ENCODE measurements at places on chromosomes 16 and 17.

- DNase-seq, result no peak
These were observed 14.6 kb upstream of the METTL9 start for GRCh38 chr16:21584817-21585216.

DNA sequence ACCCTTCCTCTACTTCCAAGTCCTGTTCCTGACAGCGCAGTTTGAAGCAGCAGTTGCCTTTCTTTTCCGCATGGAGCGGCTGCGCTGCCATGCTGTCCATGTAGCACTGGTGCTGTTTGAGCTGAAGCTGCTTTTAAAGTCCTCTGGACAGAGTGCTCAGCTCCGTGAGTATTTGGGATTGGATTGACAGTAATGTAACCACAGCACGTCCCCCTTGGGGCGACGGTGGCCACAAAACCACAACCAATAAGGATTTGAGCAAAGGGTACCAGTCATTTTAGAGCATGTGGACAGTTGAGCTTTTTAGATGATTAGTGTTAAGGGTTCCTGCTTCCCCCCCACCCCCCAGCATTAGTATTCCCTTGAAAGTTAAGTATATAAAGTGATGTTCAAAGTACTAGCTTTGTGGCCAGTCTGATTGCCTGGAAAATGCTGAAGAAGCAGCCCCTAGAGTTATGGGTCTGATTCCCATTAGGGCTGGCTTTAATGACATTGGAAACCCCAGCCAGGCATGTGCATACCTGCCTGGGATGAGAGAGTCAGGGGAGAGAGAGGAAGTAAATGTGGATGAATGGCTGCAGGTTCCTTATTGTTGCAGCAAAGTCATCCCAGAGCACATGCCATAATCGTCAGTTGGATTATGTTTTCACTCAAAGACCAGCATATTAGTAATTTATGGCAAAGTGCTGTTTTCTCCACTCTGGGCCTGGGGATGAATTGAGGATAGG, 31.6 kb upstream of the SLC12A3 start:
- no peak for DNase-seq

GRCh38 chr16:89046491-89046890, 47.2 kb upstream of the ACSF3 start:
- no peak for DNase-seq

DNA sequence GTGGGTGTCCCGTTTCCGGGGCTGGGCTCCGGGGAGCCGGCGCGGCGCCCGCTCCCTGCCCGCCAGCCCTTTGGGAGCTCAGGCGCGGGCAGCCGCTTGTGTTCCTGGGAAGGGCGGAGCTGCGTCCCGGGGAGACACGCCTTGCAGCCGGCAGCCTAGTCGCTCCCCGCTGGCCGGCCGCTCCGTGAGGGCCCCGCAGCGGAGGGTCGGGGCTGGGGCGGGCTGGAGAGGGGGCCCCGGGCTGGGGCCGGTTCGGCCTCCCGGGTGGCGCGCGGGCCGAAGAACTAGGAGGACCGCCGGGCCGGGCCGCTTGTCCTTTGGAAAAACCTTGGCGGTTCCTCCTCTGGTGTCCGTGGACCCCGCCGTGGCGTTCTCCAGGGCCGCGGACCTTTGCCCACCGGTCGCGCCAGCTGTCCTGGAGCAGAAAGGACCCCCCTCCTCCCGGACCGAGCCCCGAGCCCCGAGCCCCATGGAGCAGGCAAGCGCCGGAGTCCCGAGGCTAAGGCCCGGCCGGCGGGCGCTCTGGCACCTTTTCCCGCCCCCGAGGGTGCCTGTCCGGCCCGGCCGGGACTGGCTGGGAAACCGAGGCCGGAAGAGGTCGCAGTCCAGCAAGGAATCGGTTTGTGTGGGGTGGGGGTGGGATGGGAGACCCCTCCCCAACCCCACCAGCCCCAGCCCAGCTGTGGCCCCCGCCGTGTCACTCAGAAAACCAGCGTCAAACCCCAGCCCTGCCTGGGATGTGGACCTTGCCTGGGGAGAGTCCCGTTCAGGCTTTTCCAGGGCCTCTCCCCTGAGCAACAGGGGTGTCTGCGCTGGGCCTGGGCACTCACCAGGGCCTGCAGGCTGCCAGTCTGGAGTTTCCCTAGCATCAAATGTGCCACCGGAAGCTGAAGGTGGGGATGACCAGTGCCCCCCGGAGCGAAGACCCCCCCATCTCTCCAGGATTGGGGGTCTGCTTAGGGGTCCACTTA, 6.8 kb upstream of the TBC1D3B start:
- DNase-seq, result no peak

GRCh38 chr16:74268372-74268782, 28.2 kb upstream of the PSMD7 start:
- DNase-seq, result no peak

- DNase-seq, result no peak
These were observed 746.4 kb downstream of the CDH11 start for GRCh38 chr16:64375391-64375980.

- no peak for DNase-seq
These were observed 9.5 kb downstream of the MTMR4 start for GRCh38 chr17:58504826-58505351.

GRCh38 chr16:17072104-17072503, 398.7 kb downstream of the XYLT1 start:
- no peak for DNase-seq

- DNase-seq, result peak; percentile 79
These were observed 414.3 kb downstream of the RBFOX1 start for GRCh38 chr16:7746941-7747340.

GRCh38 chr16:55672471-55672870, 16.7 kb downstream of the SLC6A2 start:
- DNase-seq, result no peak

DNA sequence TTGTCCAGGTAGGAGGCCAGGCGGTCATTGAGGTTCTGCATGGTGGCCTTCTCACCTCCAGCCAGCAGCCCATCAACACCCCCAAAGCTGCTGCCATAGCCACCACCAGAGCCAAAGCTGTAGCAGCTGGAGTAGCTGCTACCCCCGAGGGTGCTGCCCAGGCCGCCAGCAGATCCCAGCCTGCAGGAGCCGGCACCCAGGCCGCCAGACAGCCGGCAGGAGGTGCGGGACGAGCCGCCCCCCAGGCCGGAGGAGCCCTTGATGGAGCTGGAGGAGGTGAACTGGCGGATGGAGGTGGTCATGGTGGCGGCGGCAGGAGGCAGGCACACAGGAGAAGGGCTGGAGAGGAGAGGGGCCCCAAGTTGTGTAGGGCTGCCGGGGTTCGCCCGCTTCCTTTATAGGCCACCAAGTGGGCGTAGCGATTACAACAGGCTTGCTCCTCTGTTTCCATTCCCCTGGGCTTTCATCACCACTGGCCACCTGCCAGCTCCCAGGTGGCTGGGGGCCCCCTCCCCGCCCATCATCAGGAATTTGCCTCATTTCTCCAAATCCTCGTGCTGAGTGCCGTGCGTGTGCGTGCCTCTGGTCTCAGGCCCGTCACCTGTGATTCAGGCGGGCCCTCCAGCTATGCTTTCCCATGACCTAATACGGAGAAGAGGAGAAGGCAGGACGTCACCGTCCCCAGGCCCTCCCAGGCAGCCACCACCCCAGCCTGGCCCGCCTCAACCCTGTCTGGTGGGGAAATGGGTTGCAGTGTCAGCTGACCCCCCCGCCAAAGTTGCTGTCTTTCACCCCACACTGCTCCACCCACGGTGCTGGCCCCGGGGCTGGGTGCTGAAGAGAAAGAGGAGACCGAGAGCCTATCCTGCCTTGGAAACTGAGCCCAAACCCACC, at the start of gene KRT17:
KRT17 (minus strand) TSS at position 368 of the 894 bp plus-strand sequence; CDS start at position 302, 66 bp downstream.
- DNase-seq, result no peak

DNA sequence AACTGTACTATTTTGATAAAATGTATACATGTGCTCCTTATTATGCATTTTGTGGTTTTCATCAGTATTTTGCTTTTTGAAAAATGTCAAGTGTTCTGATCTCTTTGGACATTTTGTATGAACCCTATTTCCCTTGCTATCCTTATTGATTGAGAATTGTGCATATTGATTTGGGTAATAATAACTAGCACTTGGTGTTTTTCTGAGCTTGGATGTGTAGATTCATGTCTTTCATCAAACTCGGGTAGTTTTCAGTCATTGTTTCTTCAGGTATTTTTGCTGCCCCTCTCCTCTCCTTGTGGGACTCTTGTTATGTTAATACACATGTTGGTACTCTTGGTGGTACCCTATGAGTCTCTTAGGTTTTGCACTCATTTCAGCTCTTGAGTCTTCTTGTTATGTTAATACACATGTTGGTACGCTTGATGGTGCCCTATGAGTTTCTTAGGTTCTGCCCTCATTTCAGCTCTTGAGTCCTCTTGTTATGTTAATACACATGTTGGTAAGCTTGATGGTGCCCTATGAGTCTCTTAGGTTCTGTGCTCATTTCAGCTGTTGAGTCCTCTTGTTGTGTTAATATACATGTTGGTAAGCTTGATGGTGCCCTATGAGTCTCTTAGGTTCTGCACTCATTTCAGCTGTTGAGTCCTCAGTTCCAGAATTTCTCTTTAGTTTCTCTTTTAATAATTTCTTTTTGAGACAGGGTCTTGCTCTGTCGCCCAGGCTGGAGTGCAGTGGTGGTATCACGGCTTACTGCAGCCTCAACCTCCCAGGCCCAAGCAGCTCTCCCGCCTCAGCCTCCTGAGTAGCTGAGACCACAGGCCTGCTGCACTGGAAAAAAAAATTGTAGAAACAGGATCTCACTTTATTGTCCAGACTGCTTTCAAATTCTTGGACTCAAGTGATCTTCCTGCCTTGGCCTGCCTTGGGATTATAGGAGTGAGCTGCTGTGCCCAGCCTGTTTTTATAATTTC, 19.3 kb downstream of the ZNF750 start:
- DNase-seq, result no peak
